Astrocyte (in vitro differentiated cells and primary cell): ENCODE measurements at places on chromosomes 6 and 20. TPM values are rescaled to one million over a fixed set of nuclear protein-coding genes. Genes with fewer than 3 reads are reported as not detected.

- no peak for DNase-seq
These were observed 63.9 kb upstream of the MOCS1 start for GRCh38 chr6:39998126-39998525.

Gene ZSCAN23
- total RNA-seq, result 3.0 and 4.8 TPM in 2 replicates

DNA sequence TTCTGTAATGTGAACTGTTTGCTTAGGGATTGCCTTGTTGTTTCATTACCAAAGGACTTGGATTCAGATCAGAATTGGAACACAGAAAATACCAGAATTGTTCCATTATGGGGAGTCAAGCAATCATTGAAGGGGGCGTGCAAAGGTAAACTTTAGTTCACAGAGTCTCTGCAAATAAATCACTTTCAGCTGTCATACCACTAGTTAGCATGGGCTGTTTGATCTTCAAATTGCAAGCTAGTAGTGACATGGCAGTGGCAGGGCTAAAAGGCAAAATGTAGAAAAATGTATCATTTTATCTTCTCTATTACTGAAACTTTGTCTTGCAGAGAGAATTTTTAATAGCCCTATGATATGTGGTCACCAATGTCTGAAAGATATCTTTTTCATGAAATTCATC lies 483.2 kb upstream of the NRSN1 start:
- DNase-seq, result no peak

DNA sequence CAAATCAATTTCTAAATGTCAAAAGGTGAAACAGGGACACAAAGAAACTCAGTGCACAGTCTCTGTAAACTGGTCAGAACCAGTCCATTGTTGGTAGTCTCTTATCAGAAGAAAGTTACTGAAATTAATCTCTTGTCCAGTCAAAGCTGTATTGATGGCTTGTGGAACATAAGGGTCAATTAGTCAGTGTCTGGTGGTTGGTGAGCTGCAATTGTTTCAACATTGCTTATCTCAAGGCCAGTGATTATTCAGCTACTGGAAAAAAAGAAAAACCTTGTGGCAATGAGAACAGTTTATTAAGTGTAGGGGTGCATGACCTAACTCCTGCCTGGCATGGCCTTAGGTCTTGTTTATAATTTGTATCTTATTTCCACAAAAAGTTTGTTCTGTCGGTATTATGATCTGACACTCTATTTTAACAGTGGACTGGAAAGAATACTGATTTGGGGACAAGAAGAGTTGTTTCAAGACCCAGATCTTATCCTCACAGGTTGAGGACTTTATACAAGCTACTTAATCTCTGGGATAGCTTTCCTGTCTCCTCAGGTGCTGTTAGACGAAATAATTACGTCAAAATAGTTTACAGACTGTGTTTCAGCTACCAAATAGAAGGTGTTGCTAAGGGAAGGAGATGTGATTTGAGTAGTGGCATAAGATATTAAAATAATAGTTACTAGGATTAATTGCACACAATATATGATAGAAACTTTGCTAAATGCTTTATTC lies 520.0 kb upstream of the IRAK1BP1 start:
- peak; percentile 48 for DNase-seq

DNA sequence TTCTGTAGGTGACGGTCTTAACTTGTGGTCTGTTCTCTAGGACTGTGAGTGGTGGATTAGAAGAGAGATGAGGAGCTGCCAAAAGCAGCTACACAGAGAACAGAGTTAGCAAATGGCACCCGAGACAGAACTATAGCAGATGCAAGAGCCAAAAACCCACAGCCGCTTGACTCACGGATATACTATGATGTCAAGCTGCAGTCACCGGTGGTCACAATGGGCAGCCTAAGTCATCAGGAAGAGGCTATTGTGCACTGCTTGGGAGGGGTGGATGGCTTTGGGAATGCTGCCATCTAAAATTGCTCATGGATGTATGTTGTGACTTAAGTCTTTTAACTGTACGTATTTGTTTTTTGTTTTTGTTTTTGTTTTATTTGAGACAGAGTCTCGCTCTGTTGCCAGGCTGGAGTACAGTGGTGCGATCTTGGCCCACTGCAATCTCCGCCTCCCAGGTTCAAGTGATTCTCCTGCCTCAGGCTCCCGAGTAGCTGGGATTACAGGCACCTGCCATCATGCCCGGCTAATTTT lies at the start of gene GTSF1L:
Gene GTSF1L, minus strand, starts transcription at position 192 of the 528 bp plus-strand sequence. CDS start 308 bp downstream, outside the sequence.
- peak; percentile 86 for DNase-seq

DNA sequence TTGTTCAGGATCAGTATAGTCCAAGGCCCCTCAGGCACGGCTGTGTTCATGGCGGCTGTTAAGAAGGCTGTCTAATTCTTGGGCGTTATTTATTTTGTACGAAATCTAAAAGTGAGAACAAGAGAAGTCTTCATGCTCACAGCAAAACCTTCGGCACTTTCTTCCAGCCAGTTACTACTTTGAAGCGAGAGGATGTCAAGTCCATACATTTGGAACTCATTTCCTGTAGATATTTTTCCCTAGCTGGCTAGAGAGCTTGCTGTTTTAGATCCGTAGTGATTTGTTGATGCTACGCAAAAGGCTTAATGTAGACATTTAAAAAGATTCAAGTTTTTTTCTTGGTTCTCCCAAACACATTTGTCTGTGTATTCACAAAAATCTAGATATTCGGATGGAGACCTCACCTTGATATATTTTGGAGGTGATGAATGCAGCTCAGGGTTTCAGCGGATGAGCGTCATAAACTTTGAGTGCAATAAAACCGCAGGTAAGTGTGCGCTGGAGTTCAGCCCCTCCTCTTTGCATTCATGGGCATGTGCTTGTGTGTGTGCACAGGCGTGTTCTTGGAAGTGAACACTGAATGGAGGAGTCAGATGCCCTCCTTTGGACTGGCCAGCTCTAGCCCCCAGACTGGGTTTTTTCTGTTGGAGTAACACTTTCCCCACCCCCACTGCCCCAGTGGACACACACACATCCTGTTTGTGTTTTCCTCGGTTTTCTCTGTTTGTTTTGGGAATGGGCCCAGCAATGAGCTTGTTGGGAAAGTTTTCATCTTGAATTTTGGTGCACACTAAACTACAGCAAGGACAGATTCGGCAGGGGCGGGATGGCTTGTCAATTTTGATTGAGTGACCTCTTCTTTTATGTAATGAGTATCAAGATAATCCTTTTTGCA lies 65.4 kb downstream of the IGF2R start:
- no peak for DNase-seq

DNA sequence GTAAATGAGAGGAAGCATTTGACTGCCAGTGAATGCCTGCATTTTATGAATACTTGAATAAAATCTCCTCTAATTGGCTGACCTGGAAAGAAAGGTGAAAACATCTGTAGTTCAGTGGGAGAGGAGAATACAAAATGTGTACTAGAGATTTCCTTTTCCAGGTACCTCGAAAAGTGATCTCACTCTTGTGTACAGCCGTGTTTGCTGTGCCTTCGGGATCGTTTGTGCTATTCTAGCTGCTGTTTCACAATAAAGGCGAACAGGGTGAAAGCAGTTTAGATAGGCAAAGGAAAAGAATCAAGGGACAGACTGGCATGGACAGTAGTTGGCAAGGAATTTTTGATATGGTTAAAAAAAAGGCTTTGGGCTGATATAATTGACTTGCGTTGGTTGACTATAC lies 112.3 kb downstream of the ARID1B start:
- DNase-seq, result no peak

Gene FITM2
- 6.3 and 7.4 TPM in 2 replicates for total RNA-seq

DNA sequence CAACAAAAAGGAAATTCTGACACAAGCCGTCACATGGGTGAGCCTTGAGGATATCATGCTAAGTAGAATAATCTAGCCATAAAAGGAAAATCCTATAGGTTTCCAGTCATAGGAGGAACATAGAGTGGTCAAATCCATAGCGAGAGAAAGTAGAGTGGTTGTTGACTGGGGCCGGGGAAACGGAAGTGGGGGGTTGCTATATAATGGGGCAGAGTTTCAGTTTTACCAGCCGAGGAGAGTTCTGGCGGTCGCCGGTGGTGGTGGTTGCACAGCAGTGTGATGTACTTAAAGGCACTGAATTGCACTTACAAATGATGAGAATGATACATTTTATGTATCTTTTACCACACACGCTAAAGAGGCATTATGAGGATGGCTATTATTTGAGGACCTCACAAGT lies 4.9 kb downstream of the GPR31 start:
- DNase-seq, result no peak

DNA sequence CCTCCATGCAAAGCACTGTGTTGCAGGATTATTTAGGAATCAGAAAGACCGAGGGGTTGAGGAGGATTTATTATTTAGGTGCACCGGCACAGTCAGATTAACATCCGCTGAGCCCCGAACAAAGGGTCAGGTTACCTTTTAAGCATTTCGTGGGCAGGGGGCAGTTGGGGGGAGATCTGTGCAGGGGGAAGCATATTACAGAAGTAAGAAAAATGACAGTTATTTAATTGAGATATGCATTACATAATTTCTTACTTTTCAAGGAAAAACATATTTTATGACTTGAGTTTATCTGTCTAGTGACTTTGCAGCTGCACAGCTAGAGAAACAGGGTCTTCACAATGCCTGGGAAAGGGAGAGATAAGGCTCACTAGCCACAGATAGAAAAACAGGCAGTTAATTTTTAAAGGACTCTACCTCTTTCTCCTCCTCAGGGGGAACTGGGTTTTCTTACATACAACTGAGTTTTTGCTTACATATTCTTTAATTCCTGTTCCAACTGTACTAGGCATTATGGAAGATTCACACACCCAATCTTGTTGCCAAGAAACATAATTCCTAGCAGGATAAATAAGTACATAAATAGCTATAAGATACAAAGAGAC lies 1.7 kb upstream of the HINT3 start:
- no peak for DNase-seq

- DNase-seq, result no peak
These were observed 14.8 kb downstream of the LYRM2 start for GRCh38 chr6:89623749-89624148.

DNA sequence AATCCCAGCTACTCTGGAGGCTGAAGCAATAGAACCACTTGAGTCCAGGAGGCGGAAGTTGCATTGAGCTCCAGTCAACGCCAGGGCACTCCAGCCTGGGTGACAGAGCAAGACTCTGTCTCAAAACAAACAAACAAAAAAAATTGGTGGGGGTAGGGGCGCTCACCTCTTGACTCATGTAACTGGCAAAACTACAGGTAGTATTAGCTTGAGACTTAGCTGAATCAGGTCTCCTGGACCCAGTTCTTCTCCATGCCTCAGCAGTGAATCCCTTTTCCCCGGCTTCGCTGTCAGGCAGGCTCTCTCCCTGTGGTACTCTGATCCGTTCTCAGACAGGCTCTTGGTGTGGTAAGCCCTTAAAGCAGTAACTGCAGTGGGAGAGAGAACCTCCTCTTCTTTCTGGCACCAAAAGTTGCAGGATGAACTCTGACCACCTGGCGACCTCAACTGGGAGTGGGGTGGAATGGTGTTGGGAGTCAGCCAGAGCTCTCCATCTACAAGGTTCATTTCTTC lies 12.9 kb downstream of the SLC9A8 start:
- DNase-seq, result no peak

GRCh38 chr20:49386848-49387580 lies 95.5 kb downstream of the KCNB1 start:
- DNase-seq, result no peak

GRCh38 chr6:12884983-12885382 lies 168.4 kb downstream of the PHACTR1 start:
- DNase-seq, result no peak

DNA sequence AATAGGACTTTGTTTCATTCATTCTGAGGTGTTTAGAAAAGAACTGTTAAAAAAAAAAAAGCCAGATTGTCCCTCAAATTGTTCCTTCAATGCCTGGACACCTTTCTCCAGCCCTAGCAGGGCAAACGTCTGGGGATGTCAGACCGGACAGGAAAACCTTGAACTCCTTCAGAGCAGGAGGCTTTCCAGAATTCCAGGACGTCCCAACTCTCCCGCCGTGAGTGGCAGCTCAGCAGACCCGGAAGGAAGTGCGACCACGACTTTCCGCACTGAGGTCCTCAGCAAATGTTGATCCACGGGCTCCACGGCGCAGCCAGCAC lies 139.1 kb downstream of the DLL1 start:
- DNase-seq, result no peak

Gene SLC44A4
- total RNA-seq, result 0.23 and 0.29 TPM in 2 replicates

DNA sequence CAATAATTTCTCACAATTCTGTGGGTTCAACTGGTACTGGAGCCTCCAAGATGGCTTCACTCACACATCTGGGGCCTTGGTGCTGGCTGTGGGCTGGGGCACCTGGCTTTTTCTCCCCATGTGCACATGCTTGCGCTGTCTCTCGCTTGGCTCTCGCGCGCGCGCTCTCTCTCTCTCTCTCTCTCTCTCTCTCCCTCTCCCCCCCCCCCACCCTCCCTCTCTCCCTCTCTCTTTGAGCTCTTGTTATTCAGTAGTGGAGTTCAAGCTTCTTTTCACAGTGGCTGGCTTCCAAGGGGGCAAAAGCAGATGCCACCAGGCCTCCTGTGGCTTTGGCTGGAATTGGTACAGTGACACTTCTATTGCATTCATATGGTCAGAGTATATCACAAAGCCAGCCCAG lies 10.8 kb upstream of the TBCC start:
- DNase-seq, result no peak

- DNase-seq, result peak; percentile 33
These were observed 25.3 kb upstream of the KIAA1586 start for GRCh38 chr6:57021086-57021720.

- DNase-seq, result no peak
These were observed 413.9 kb upstream of the JARID2 start for GRCh38 chr6:14831937-14832336.

- DNase-seq, result no peak
These were observed 8.5 kb upstream of the C6orf141 start for GRCh38 chr6:49541936-49542335.

DNA sequence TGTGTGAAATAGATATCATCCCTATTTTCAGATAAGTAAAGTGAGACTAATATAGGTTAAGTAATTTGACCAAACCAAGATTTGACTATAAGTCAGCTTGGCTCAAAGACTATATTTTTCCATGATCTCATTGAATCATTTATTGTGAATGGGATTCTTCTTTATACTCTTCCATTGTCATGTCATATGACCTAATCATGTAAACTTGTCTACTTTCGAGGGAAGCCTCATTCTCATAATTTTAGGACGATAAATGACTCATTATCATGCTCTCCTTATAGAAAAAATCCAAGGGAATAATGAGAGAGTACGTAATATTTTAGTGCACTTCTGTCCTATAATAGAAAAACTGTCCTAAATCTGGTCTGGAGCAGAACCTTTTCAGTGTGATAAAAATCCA lies 40.9 kb upstream of the CCN6 start:
- DNase-seq, result peak; percentile 31

DNA sequence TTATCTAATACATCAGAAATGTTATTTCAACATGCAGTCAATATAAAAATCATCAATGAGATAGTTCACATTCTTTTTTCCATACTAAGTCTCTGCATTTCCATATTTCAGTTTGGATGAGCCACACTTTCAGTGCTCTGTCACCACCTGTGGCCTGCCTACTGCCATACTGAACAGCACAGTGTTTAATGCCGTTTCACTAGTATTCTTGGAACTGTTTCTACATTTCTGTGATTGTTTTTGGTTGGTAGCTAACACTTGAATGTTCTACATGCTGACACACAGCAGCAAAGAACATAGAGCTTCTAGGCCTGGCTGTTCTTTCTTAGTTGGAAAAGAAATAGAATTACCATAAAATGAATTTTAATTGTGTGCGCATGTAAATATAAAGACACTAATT lies 61.4 kb upstream of the KIF25 start:
- no peak for DNase-seq

Gene KIF25
- total RNA-seq, result not detected in 2 replicates
